Calu3 (cell line): ENCODE measurements at places on chromosomes 11 and 22. TPM values are rescaled to one million over a fixed set of nuclear protein-coding genes. Genes with fewer than 3 reads are reported as not detected.

Gene FOLR1
- 2.6 and 2.7 TPM in 2 replicates for total RNA-seq

Gene TPBGL
- not detected in 2 replicates for total RNA-seq

Gene TRIM49
- not detected in 2 replicates for total RNA-seq

Gene RPS3
- total RNA-seq = 1,650 and 1,749 TPM in 2 replicates

Gene CLDN5
- not detected in 2 replicates for total RNA-seq

DNA sequence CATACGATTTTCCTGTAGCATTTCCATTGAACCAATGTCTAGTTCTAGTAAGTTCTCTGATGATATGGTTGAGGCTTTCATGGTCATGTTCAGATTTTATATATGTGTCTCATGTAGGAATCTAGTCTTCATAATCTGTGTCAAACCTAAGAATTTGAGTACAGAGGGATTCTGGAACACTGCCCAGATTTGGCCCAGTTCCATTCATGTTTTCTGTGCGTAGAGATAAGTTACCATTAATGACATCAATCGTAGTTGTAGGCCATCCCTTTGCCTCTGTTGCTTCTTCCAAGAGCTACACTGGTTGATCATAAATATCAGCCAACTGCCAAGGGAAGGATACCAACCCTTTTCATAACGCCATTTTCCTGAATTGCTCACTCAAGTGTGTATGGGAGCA is 23.3 kb downstream of the ST3GAL4 start:
- DNase-seq = no peak
- no peak overlapping the region for H3K27ac ChIP-seq
- no peaks in the 10 kb centered on the region for H3K4me1 ChIP-seq
- H3K4me3 ChIP-seq = no peak overlapping the region
- no peaks in the 10 kb centered on the region for H3K27me3 ChIP-seq
- no peaks in the 10 kb centered on the region for H3K36me3 ChIP-seq

GRCh38 chr11:69888483-69889181 is 69.4 kb upstream of the FGF3 start:
- no peak overlapping the region for H3K4me3 ChIP-seq
- H3K36me3 ChIP-seq = peaks cover 14% of the 10 kb centered on the region
- DNase-seq = peak; percentile 86
- peaks cover 13% of the 10 kb centered on the region for H3K27me3 ChIP-seq
- H3K4me1 ChIP-seq = peaks cover 21% of the 10 kb centered on the region

DNA sequence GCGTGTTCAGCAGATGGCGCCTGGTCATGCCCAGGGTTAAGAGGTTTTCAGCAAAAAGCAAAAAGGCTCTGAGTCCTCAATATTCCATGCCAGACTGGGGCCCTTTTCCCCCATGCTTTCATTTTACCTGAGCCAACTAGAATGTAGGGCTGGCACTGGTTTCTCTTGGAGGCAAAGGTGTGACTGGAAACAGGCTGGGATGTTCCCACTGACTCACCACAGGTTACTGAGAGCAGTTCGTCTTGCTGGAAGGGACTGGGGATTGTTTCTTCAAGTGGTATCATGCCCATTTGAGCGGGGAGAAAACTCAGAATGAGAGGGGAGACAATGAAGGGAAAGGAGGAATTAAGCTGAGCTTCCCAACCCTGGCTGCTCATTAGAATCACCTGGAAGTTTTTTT is 243.9 kb downstream of the TENM4 start:
- peaks cover 9% of the 10 kb centered on the region for H3K27me3 ChIP-seq
- H3K27ac ChIP-seq = no peak overlapping the region
- no peaks in the 10 kb centered on the region for H3K4me1 ChIP-seq

GRCh38 chr11:118366287-118366686 is 6.9 kb downstream of the UBE4A start:
- peaks cover 12% of the 10 kb centered on the region for H3K36me3 ChIP-seq
- H3K4me3 ChIP-seq = no peak overlapping the region
- H3K4me1 ChIP-seq = peaks cover 9% of the 10 kb centered on the region
- no peak overlapping the region for H3K27ac ChIP-seq
- H3K27me3 ChIP-seq = no peaks in the 10 kb centered on the region

DNA sequence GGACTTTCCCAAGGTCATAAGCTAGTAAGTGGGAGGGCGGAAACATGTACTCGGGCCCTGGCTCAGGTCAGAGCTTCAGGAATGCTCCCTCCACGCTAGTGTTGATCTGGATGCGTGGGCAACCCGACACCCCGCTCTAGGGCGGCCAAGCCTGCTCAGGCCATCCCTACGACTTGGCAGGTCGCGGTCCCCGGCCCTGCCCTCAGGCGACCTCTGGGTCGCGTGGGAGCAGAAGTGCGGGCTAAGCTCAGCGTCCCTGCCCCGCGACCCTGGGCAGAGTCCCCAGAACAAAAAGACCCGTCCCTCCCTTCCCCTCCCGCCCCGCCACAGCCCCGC is 781 bp upstream of the TEF start:
- DNase-seq = no peak
- H3K27ac ChIP-seq = peak overlapping the region; percentile 93
- H3K27me3 ChIP-seq = peaks cover 14% of the 10 kb centered on the region
- peak overlapping the region; percentile 89 for H3K4me3 ChIP-seq
- H3K4me1 ChIP-seq = peaks cover 8% of the 10 kb centered on the region
- H3K36me3 ChIP-seq = peaks cover 26% of the 10 kb centered on the region

DNA sequence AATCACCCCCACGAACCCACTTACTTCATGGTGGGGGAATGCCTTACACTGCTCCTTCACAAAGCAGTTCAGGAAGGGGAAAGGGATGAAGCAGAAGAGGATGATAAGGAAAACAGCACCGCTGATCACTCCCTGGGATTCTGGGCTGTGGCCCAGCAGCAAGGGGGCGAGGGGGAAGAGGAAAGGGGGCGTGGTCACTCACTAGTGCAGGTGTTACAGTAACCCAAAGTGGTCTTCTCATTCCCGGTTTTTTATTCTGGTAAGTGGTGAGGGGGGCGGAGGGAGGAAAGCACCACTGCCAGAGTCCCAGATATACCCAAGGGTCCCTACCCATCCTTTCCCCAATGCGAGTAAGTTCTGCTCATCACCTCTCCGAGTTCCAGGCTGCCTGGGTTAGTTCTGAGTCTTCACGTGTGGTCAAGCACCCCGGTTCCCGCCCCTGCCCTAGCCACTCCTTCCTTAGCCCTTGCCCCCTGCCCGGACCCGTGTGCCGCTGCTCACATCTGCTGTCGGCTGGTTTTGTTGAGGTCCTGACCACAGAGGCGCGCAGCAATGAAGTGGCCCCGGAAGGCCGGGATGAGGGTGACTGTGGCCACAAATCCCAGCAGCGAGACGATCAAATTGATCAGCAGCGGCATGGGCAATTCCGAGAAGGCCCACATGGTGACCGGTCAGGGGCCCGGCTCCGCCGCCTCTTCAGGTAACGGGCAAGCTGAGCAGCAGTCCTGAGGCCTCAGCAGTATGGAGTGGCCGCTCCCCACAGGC is 477 bp downstream of the DPAGT1 start:
- no peak for DNase-seq
- H3K4me3 ChIP-seq = peak overlapping the region; percentile 88
- peak overlapping the region; percentile 98 for H3K27ac ChIP-seq
- H3K4me1 ChIP-seq = peaks cover 9% of the 10 kb centered on the region
- peaks cover 45% of the 10 kb centered on the region for H3K36me3 ChIP-seq
- H3K27me3 ChIP-seq = no peaks in the 10 kb centered on the region

GRCh38 chr22:25797498-25798290 is 55.7 kb downstream of the MYO18B start:
- H3K27ac ChIP-seq = no peak overlapping the region
- DNase-seq = no peak
- peaks cover 75% of the 10 kb centered on the region for H3K27me3 ChIP-seq

DNA sequence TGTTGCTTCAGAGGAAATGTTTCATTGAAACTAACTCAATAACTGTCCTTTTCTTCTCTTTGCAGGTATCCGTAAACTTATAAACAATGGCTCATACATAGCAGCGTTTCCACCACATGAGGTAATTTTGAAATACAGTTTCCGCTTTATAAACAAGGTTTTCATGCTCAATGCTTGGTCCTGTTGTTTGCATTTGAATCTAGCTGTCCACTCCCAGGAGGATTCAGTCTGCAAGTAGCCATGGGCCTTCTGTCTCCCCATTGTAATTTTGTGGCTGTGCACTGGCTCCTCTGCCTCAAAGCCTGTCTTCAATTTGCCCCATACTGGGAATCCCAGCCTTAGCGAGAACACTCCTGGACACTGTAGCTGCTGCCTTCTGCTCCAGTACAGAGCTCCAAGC is 34.7 kb downstream of the MUC15 start:
- H3K27ac ChIP-seq = no peak overlapping the region
- no peaks in the 10 kb centered on the region for H3K36me3 ChIP-seq
- H3K4me1 ChIP-seq = no peaks in the 10 kb centered on the region
- H3K27me3 ChIP-seq = no peaks in the 10 kb centered on the region

DNA sequence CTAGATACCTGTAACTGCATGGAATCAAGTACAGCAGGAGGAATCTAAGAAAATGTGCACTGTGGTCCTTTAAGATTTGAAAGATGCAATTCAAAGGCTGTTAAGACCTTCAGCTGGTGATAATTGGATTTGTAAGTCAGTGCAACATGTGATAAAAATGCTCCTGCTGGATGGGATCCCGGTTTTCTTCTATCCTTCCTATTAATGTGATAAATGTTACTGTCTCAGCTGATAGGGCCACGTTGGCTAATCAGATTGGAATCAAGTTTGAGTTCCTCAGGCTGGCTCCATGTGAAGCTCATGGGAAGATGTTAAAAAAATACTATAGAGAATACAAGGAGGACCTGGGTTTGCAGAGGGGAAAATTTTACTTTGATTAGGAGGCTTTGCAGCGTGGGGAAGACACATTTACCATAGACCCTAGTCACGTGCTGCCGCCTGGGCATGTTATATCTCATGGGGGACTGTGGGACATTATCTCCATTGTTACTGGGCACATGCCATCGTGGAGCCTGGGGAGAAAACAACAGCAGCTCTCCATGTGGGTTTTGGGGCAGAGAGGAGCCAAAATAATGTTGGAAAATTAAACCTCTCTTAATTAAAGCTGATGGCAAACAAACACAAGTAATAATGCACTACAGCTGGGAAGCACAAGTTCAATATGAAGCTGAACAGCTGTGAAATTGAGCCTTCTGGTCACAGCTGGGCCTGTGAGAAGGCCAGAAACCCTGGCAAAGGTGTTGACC is 652.5 kb downstream of the NTM start:
- no peaks in the 10 kb centered on the region for H3K36me3 ChIP-seq
- no peaks in the 10 kb centered on the region for H3K27me3 ChIP-seq
- no peak overlapping the region for H3K27ac ChIP-seq
- H3K4me1 ChIP-seq = no peaks in the 10 kb centered on the region

DNA sequence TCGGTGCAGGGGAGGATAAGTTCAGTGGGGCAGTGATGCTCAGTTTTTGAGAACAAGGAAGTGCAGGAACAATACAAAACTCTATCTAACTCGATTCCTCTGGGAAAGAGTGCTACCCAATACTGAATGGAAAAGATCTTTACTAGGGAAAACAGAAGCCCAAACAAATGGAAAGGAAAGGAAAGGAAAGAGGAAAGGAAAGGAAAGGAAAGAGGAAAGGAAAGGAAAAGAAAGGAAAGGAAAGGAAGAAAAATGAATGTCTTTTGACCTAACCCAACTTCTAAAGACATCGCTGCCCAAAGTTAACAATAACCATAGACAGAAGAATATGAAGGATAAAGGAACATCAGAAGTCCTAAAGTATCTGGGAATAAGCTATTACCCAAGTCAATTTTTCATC is 41.6 kb downstream of the PHF21A start:
- H3K27ac ChIP-seq = no peak overlapping the region
- no peaks in the 10 kb centered on the region for H3K27me3 ChIP-seq
- no peak overlapping the region for H3K4me3 ChIP-seq
- no peaks in the 10 kb centered on the region for H3K36me3 ChIP-seq
- DNase-seq = no peak
- H3K4me1 ChIP-seq = peaks cover 9% of the 10 kb centered on the region

- H3K4me1 ChIP-seq = peaks cover 43% of the 10 kb centered on the region
- H3K4me3 ChIP-seq = no peak overlapping the region
- DNase-seq = no peak
- peaks cover 5% of the 10 kb centered on the region for H3K36me3 ChIP-seq
Observed at GRCh38 chr11:26330262-26330661, 1.7 kb upstream of the ANO3 start.

- no peaks in the 10 kb centered on the region for H3K36me3 ChIP-seq
- no peak overlapping the region for H3K27ac ChIP-seq
- H3K27me3 ChIP-seq = no peaks in the 10 kb centered on the region
Observed at GRCh38 chr11:106216281-106216680, 138.8 kb downstream of the AASDHPPT start.
